HT1080 (cell line): ENCODE measurements at places on chromosomes 5 and 9. TPM values are rescaled to one million over a fixed set of nuclear protein-coding genes. Genes with fewer than 3 reads are reported as not detected.

DNA sequence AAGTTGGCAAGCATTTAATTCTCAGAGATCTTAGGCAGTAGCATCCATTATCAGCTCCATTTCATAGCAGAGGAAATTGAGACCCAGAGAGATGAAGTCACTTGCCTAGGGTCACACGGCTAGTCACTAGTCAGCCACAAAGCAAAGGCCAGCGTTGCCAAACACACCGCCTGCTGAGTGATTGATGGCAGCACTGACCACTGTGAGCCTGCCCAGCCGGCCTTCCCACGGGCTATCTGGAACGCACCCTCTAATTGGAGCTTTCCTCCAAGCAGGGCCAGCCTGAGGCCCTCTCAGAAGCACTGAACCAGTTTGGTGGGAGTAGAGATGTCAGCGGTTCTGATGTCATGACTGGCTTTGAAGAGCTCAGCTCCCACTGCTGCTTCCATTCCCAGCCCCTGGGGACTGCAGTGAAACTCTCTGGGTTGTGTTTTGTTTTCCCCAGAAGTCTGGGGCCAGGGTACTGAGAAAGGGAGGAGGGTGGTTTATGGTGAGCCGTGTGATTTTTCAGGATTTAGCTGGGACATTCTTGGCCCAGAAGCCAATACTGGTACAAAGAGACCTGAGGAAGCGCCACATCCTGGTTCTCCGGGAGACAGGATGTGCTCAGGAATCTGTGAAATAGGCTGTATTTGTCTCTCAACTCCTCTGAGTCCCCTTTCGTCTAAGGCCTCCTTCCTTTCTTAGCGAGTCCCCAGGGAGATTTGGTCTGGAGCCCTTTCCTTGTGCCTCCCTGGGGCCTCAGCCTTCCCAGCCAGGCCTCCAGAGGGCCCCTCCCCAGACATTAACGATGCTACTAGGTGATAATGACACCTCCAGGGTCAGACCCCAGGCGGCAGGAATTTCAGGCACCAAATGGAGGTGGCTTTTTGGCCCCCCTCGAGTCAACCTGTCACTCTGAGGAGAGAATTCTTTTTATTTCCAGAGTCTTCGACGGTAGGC is 44.5 kb downstream of the SPRY4 start:
- no peak for DNase-seq

GRCh38 chr5:134506054-134507039 is 19.1 kb upstream of the JADE2 start:
- no peak for DNase-seq

The FREM1 gene
- total RNA-seq = 0.05 and 0.10 TPM in 2 replicates

The BARHL1 gene
- not detected in 2 replicates for total RNA-seq
